ENCODE measurements at places on chromosomes 16 and 17.

DNA sequence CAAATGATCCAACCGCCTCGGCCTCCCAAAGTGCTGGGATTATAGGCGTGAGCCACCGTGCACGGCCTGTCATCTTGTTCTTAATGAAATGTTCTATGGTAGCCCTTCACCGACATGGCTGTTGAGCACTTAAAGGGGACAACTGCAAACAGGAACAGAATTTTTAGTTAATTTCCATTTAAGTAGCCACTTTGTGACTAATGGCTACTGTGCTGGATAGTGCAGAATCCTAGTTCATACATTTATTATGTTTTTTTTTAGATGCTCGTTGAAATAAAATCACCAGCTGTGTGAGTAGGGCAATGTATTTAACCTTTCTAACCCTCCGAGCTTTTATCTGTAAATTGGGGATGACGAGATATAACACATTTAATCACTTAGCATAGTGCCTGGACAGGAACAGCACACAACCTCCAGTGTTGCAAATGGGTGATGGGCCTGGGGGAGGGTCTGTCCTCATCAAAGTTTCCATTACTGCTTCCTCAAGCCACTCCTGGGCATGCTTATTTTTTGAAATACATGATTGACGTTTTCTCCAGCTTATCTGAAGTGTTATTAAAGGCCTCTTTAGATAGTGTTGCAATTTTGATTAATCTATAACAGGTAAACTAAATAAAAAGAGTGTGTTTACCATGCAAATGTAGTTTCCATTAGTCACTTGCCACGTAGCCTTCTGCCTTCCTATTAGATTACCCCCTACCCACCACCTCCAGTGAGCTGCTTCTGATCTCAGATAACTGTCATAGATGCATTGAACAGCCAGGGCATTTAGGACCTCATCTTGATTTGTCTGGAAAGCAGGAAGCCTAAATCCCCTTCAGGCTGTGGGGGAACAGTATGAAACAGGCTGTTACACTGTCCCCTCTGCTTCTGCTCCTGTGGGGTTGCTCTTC is 42.5 kb upstream of the TANC2 start:
- DNase-seq: no peak

GRCh38 chr16:78249056-78249455 is 149.6 kb downstream of the WWOX start:
- no peak for DNase-seq

GRCh38 chr16:23869052-23869451 is 33.3 kb downstream of the PRKCB start:
- peak; percentile 43 for DNase-seq

GRCh38 chr17:27496005-27496404 is 39.8 kb downstream of the KSR1 start:
- no peak for DNase-seq

DNA sequence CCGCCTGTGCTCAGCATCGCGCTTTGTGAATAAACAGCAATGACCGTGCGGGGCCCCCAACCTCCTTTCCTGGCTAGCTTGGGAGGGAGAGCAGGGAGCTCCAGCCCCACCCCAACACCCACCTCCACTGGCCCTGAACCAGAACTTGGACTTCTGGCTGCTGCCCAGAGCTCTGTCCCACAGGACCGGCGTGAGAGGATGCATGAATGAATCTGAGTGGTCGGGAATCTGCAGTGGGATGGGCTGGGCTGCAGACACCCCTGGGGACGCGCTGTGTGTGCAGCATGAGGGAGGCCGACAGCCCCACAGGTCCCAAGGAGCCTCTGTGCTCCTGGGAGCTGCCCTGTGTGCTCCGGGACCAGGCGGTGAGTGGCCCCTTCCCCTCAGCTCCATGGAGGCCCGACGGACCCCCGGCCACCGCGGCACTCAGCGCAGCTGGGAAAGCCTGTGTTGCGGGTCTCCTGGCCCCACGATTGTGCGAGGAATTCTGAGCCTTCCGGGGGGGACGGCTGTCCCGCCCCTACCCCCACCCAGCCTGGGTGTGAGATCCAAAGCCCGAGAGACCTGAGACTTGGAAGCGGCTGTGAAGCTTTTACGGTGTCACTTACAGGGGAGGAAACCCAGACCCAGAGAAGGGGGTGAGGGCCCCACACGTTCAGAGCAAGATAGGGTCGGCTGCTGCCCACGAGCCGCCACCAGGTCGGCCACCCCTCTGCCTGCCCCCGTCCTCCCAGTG is 5.4 kb downstream of the PIEZO1 start:
- DNase-seq: no peak

- DNase-seq: no peak
Observed at GRCh38 chr17:79947351-79948031, 88.2 kb downstream of the TBC1D16 start.

DNA sequence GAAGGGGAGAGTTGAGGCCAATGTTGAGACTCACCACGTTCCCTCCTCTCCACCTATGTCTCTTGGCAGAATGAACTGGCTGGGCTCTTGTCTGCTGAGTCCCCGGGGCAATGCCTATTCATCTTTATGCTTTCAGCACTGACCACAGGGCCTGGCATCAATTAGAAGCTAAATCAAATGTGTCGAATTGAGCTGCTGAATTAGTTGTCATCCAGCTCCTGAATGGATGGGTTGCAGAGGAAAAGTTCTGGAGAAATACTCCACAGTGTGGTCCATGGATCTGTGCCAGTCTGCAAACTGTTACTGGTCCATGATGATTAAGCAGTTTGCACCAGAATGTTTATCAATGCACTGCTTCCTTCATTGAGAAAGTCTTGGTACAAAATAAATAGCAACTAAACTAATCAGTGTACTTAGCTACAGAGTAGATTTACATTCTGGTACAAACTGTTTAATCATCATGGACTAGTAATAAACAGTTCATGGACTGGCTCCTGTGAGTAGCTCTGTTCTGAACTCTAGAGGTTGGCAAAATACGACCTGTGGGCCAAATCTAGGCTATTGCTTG is 4.6 kb downstream of the CNGB1 start:
- no peak for DNase-seq

DNA sequence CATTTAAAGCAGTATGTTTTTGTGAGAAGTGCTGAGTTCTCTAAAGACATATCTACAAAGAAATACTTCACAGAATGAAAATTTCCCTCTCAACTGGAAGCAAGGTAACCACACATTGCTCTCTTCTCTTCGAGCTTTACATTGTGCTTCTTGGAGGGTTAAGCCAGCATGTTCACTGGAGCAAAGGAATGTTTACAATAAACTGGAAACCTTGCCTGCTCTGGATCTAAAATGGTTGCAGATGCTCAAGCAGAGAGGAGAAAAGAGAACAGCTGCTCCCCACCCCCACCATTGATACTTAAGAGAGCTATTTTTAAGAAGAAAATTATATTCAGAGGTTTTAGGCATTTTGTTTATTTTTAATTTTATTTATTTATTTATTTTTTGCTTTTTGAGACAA is 213.1 kb downstream of the CEP112 start:
- DNase-seq: no peak

DNA sequence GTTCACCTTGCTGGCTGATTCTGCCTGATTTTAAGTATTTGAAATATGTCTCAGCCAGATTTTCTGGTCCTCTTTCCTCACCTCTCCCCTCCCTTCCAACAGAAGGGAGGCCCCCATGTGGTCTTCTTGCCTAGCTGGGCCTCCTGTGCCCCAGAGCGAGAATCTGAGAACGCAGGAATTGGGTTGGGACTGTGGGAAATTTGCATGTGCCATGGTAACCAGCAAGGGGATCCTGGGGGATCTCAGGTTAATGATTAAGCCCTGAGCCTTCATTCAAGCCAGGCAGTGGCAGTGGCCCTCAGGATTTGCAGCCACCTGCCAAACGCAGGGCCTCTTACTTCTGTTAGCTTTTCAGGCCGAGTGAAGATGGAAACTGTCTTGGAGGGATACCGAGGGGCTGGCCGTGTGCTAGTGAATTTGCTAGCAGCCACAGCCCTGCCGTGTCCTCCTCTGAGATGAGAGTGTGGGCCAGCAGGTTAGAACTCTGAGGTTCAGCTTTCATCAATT is 40.2 kb downstream of the KSR1 start:
- no peak for DNase-seq

GRCh38 chr16:84979516-84979915 is 31.8 kb downstream of the ZDHHC7 start:
- DNase-seq: no peak

DNA sequence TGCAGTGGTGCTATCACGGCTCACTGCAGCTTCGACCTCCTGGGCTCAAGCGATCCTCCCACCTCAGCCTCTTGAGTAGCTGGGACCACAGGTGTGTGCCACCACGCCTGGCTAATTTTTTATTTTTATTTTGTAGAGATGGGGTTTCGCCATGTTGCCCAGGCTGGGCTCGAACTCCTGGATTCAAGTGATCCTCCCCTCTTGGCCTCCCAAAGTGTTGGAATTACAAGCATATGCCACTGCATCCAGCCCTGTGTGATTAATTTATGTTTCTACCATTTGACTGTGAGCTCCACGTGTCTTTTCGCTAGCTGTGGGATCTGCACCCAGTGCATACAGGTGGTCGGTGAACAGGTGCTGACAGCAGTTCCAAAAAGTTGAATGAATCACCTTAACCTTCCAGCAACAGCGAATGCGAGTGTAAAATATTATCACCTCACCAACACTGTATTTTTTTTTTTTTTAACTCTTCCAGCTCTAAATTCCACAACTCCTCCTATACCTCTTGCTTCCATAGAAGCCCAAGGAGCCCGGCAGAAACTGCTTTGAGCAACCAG is 484 bp upstream of the NUDT7 start:
- DNase-seq: no peak

- DNase-seq: no peak
Observed at GRCh38 chr16:66289051-66289680, 77.3 kb upstream of the CDH5 start.

DNA sequence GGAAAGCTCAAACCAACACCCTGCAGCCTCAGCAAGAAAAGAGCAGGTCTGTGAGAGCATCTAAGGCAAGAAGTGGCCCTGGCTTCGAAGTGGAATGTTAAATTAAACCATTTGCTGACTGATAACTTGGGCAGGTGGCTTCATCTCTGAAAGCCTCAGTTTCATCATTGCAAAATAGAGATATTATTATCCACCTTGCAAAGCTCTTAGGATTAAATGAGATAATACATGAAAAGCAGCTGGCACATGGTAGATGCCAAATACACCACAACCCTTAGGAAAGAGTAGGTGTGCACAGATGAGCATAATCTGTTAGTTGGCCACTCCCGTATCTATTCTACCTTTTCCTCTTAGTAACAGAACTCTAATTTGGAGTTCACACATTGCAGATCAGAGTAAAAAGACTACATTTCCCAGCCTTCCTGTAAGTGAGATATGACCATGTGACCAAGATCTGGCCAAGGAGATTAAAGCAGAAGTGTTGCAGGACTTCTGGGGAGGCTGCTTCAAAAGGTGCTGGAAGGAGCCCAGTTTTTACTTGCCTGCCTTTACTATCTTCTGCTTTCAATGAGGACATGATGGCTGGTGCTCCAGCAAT is 288.7 kb downstream of the SOX9 start:
- DNase-seq: no peak

DNA sequence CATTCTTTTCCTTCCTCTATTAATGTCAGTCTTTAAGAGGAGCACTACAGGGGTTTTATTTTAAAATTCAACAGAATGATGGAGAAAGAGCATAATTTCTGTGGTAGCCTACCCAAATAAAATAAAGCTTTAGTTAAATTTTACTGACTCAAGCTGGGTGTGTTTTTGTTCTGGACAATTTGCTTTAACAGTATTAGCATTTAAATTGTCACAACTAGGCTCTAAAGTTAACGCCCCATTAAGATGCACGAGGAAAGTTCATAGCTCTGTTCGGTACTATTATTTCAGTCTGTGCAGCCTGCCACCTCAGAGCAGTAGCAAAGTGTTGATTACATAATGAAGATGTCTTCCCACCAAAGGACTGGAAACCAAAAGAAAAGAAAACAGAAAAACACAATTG is 52.0 kb downstream of the CDK12 start:
- no peak for DNase-seq

GRCh38 chr16:2238150-2238837 is 2.0 kb downstream of the DNASE1L2 start:
- no peak for DNase-seq

GRCh38 chr16:69522041-69522578 is 43.7 kb upstream of the NFAT5 start:
- DNase-seq: no peak

DNA sequence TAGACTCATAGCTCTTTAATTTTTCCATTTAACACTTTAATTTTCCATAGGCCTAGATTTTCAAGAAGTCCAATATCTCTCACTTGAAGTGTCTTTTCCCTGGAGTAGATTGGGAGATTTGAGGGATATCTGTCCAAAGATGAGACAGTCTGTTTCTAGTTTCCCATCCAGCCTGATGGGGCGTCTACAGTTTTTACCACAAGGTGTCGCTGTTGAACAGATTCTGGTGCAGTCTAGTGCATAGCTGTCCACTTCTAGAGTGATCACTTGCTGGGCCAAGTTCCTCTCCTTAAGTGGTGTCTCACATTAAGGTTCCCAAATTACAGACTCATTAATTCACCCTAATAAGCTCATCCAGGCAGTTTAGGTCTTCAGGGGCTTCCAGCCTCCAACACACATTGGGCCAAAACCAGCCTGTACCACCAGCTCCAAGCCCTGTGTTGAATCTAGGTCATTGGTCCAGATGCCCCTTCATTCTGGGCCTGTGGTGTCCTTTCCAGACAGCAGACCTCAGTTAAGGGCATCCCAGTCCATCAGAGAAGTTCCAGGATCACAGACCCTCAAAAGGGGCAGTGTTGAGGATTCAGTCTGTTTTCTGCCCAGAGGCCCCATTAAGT is 9.4 kb downstream of the SNX20 start:
- DNase-seq: peak; percentile 53
